RPMI7951 (cell line): ENCODE measurements at places on chromosomes 7 and 10.

DNA sequence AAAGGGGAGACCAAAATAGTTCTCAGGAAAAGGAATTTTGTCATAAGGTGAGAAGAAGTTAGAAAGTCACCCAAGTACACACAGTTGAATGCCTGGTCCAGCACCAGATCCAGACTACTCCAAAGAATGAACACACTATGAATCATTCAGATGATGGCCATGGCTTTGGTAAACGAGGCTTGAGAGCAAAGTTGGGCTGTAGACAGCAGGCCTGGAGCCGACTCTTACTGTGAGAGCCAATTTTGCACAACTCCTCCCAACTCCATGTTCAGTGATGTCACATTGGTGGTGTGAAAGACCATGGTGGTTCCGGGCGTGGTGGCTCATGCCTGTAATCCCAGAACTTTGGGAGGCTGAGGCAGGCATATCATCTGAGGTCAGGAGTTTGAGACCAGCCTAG is 131.6 kb downstream of the PKD1L1 start:
- DNase-seq, result peak; percentile 82

DNA sequence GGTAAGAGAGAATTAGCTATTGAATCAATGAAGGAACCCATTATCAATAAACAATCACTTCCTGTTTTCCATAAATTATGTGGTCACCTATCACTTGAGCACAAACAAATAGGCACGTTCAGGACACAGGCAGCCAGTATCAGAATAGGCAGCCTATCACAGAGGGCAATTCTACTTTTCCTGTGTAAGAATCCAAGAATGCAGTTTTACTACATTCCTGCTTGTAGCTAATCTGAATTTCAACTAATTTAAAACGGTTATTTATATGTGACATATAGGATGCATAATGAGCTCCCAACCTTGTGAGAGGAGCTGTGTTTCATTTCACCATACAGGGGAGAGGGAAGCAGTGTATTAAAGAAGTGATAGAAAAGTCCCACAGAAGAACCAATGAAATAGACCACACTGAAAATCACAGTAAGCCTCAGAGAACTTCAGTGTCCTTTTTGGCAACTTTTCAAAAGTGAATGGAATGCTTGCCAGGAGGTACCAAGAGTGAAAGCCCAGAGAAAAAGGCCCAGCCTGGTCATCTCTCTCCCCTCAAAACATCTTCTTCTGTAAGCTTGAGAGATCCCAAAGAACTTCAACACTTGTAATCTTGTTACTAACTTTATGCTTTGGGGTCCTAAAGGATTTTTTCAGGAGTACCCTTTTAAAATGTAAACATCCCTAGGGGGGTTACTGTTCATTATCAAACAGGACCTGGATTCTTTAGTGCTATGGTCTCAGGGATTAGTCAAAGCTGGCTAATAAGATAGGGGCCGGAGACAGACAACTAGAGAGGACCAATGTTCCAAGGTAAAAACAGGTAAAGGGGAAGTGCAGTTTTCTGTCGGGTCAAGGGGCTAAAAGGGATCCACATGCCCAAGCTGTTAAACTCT is 1.3 kb downstream of the IMMP2L start:
- peak; percentile 52 for DNase-seq

DNA sequence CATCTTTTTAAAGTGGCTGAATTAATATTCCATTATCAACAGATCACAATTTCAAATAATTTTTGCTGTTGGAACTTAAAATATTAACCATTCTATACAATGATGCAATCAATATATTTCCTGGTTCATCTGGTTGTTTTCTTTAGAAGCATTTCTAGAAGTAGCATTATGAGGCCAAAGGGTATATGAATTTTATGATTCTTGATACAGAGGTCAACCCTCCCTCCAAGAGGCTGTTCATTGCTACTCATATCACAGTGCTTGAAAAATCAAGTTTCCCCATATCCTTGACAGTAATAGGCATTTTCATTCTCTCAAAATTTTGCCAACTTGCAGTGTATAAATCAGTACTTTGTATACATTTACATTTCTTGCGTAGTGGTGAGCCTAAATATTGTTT is 312.6 kb downstream of the BMPER start:
- DNase-seq, result no peak

- DNase-seq, result no peak
Measured at GRCh38 chr10:101967119-101967518, 88.9 kb downstream of the ARMH3 start.

DNA sequence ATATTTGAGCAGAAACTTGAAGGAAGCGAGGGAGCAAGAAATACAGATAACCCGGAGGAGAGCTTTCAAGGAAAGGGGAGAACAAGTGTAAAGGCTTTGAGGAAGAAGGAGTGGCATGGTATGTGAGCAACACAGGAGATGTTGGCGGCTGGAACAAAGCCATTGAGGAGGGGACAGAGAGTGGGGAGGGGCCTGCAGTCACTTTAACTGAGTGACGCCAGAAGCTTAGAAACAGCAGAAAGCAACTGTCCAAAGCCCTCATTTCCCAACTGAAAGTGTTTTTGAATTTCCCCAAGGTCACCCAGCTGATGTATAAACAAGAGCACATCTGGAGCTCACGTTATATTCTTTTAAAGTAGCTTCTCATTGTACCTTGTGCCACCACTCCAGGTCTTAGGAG is 19.1 kb downstream of the AUTS2 start:
- no peak for DNase-seq
